Activated T-helper 1 cell treated with anti-CD3 and anti-CD28 coated beads, Interleukin-2, amount 50 U/mL, for 16 hours (primary cell): ENCODE measurements at places on chromosomes 12 and 14.

DNA sequence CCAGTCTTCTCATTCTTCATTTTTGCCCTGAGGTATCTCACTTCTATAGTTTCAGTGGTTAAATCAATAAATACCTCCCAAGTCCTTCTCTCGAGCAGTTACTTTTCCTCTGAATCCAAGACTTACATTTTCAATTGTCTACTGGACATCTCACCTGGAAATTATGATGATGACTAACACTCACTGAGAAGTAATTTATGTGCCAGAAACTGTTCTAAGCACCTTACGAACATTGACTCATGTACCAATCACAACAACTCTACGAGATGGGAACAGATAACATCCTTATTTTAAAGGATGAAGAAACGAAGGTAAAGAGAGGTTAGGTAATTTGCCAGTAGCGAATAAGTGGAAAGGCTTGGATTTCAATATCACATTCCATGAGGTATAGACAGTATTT lies 94.1 kb downstream of the EML5 start:
- DNase-seq: no peak

- DNase-seq: no peak
Observed at GRCh38 chr12:54279227-54279631, 693 bp downstream of the CBX5 start.

GRCh38 chr12:86389949-86390348 lies 133.8 kb upstream of the MGAT4C start:
- no peak for DNase-seq

GRCh38 chr12:132163911-132164288 lies 19.6 kb downstream of the NOC4L start:
- DNase-seq: no peak

GRCh38 chr12:108371801-108372344 lies 32.8 kb upstream of the CMKLR1 start:
- no peak for DNase-seq

DNA sequence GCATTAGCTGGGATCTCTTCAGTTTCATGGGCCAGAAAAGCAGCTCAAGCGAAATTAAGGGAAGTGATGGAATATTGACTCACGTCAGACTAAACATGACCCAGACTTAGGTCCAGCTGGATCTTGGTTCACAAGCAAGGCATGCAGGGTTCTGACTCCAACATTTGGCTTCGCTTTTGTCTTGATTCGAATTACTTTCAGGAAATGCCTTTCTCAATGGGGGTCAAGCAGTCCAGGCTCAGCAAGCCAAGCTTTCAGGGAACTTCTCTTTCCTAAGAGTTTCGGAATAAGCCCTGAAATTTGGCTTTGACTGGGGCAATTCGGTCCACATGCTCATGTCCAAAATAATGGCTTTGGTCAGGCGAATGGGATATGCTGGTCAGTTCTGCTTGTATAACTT lies 678.7 kb upstream of the TMEM132C start:
- no peak for DNase-seq

GRCh38 chr14:68577802-68578541 lies 214.9 kb downstream of the ZFP36L1 start:
- DNase-seq: no peak

DNA sequence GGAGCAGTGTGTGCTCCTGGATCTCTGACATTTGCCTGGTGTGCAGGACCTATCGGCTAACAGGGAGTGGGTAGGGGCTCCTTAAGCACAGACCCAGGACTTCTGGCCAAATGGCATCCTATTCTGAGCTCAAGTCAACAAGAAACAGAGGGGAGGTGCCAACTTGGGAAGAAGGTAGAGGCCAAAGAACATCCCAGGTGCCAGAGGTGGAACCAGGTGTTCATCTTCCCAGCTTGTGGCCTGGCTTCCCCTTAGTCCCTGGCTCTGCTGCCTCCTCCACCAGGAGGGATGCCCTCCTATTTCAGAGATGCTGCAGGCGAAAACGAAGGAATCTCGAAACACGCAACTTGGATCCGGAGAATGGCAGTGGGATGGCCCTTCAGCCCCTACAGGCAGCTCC lies 6.2 kb downstream of the SLC39A5 start:
- DNase-seq: no peak

DNA sequence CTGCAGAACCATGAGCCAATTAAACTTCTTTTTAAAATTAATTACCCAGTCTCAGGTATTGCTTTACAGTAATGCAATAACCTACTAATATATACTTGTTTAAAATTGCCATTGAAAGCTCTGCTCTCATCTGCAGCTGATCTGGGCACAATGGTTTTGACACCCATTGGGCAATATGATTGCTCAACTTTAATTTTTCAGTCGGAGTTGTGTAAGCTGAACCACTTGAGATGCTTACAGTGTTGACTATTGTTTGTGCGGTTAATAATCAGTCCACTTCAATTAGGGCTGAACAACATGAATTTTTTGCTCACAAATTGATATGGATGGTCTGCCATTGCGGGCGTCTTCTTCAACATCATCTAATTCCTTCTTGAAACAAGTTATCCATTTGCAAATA lies 18.0 kb upstream of the OR4K5 start:
- no peak for DNase-seq

GRCh38 chr12:82756303-82756702 lies 69.6 kb downstream of the TMTC2 start:
- DNase-seq: no peak

DNA sequence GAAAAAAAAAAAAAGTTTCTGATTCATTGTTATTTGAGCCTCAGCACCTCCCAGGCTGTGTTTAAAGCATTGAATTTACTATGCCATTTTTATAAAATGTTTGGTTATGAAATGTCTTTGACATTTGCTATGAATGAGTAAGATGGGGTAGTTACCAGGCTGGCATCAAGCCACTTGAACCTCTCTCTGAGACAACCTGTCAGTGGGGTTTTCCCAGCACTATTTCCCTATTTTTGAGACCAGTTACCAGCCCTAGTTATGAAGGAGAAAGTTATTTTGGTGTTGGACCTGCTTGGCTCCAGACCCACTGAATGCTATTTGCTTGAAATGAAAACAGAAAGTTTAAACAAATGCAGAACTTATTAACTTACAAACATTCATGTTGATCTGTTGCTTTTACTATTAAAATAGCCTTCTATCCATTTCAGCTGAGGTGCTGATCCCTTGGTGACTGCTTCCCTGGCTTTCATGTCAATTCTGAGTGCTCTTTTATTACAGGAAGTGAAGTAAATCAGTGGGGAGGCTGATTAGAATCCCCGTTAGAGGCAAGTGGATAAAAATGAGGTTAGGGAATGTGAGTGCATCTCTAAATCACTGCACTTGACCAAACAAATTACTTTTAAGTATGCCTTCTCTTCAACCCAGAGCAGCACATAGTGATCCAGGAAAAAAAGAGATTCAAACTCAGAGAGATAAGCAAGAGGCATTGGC lies 37.8 kb downstream of the LLPH start:
- DNase-seq: no peak

DNA sequence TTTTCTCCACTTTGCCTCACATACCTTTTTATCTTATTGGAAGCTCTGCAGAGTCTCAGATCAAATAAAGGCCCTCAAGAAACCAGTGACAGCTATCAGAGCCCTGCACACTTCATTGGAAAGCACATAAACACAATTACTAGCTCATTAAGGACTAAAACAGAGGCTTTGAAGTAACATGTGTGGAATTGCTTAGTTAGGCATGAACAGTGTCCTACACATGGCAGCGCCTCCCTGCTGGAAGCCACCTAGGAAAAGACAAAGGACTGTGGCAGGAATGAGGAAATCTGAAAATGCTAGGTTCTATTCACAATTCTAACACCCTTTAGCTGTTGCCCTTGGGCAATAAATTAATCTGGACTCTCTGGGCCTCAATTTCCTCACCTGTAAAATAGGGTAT lies 89.4 kb downstream of the SUDS3 start:
- no peak for DNase-seq

DNA sequence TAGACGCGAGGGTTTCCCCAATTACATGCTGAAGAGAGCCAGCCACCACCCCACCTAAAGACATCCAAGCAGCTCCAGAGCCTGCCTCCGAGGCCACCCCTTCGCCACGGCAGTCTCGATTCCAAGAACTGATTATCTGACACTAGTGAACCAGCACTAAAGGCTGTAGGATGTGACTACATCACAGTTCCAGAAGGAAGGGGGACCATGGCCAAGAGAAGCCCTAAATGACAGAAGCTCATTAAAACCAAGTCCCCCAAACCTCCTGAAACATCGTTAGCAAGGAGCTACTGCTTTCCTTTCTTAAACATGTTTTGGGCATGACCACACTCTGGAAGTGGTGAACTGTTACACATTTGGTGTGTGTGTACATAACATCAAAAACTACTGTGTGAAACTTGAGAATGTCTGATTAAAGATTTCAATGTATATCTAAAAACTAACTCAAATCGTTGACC lies 88.2 kb downstream of the DUSP16 start:
- no peak for DNase-seq

DNA sequence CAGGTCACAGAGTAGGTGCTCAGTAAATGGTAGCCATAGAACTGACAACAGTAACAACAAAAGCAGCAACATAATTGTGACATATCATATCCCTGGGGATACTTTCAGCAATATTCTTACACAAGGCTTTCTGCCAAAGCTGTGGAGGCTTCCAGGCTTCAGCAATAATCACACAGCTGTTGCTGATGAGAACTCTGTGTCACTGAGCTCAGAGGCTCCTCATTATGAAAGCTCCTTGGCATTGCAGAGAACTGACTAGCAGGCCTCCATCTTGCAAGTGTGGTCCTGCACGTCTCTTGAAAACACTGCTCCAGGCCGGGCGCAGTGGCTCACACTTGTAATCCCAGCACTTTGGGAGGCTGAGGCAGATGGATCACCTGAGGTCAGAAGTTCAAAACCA lies 97.3 kb upstream of the BTG1 start:
- no peak for DNase-seq

- no peak for DNase-seq
Observed at GRCh38 chr14:59633486-59633885, 56.9 kb upstream of the CCDC175 start.

GRCh38 chr12:41011939-41012338 lies 176.2 kb upstream of the PDZRN4 start:
- no peak for DNase-seq

GRCh38 chr14:104201063-104201462 lies 62.7 kb downstream of the KIF26A start:
- no peak for DNase-seq

DNA sequence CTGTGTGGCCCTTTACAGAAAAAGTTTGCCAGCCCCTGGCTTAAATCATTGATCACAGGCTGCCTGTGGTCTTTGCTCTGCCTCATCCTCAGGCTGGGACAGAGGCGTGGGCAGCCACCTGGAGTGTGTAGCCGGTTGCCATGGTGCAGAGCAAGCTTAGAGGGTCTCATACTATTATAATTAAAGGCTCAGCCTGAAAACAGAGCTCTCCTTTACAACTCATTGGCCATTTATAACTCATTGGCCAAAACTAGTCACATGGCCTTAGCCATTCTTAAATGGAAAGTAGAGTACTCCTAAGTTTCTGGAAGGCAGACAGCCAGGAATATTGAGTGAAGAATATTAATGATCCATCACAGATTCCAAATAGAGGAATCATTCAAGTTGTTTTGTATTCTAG lies 3.0 kb downstream of the HSP90B1 start:
- DNase-seq: no peak

DNA sequence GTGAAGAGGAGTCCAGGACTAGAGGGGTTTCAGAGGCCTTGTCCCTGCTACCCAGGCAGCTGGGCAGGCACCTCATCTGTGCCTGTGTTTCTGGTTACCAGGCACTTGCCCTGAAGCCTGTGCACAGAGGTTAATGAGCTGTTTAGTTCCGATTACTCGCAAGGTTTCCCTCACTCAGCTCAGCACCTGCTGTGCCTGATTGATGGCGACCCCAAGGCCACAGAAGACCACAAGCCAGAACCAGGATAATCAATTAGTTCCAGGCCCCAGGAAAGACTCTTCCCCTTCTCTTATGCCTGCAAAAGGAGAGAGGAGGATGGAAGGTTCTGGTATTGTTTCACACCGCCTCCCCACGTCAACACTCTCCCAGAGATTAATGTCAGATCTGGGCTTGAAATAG lies 88.8 kb upstream of the NOS1 start:
- DNase-seq: no peak

DNA sequence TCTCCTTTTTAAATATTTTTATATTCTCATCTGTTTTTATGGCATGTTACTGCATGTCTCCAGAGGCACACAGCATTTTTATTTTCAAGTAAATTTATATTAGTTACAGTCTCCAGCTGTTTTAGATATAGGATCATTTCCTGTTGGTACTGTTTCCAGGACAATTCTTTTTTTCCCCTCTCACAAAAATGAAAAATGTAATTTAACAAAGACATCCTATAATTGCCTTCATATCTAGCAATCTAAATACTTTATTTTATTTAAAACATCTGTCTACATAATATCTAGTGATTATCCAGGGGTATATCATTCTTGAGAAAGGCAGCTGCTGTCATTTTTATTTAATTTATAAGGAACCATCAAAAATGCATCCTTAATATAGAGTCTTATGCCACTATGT lies 272.4 kb upstream of the NPAS3 start:
- DNase-seq: no peak

- DNase-seq: no peak
Observed at GRCh38 chr12:82517027-82517426, 158.7 kb downstream of the METTL25 start.

- no peak for DNase-seq
Observed at GRCh38 chr12:95497031-95497430, 23.1 kb downstream of the METAP2 start.

- DNase-seq: no peak
Observed at GRCh38 chr14:102949801-102950451, 27.5 kb downstream of the AMN start.

DNA sequence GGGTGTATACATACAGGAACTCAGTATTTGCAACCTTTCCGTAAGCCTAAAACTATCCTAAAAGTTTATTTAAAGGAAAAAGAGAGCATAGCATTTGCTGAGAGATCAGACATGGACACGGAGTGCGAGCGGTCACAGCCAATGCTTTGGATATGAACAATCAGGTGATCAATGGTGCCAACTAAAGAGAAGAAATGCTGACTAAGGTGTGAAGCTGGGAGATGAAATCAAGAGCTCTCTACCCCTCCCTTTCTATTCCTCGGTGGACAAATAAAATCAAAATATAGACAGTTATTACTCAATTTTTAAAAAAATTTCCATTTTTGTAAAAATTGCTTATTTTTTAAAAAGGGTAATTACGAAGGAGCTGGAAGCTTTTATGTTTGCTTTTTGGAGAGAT lies 29.2 kb downstream of the NT5DC3 start:
- DNase-seq: no peak

- DNase-seq: no peak
Observed at GRCh38 chr14:94382099-94382715, 6.2 kb downstream of the SERPINA1 start.
